ENCODE measurements at places on chromosomes 2 and 18.

DNA sequence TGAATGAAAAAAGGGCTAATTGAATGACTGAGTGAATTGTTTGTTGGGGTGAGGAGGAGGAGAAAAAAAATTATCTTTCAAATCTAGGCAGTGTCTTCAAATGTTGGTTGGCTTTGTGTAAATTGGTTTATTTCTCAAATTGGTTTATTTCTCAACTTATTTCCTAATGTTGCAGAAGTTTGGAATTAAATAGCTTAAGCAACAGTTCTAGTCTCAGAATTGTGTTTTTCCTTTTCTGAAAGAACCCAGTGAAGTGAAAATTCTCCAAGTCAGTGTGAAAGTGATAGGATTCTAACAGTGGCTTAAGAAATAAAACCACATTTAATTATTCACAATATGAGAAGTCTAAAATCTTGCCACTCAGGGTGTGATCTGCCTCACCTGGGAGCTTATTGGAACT lies 54.6 kb upstream of the LYPD6B start:
- DNase-seq = no peak

DNA sequence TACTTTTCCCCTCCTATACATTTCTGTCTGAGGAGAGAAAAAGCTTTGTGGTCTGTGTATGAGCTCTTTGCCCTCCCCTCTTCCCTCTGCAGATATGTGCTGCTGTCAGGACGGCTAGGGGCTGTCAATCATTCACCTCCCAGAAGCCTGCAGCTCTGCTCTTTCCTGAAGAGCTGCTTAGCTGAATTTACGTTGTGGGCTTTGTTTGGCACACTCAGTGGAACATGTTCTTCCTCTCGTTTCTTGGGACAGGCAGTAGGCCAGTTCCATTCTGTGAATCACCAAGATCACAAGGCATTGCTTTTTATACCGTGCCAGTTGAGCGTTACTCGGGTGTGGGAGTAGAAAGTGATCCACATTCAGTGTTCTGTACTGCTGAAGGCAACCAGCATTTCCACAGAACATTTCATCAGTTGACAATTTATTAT lies 136.7 kb downstream of the LAMA3 start:
- no peak for DNase-seq

DNA sequence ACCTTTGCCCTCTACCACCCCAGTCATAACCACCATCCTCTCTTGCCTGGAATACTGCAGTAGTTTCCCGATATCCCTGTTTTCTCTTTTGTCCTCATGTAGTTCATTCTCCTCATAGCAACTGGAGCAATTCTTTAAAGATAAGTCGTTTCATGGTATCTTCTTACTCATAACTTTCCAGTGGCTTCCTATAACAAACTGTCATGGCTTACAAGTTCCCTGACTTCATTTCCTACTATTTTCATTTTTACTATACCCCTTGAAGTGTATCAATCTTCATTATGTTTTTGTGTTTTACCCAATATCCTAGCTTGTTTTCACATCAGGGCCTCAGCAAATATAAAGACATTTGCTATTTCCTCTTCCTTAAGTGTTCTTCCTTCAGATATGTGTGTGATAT lies 83.7 kb upstream of the PROKR1 start:
- no peak for DNase-seq

DNA sequence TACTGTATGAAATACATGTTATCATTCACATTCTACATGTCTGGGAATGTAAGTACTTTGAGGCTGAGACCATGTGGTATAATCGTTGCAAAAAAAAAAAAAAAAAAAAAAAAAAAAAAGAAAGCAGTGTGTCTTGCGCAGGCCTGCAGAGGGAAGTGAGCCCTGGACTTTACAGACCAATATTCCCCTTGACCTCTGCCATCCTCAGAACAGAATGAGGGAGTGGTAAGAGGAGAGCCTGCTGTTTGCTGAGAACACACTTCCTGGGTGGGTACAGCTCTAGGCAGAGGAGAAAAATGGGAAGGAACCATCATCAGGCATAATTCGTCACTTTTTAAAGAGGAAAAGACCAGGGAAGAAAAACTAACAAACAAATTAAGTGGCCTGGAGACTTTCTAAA lies 28.8 kb upstream of the TBC1D8 start:
- DNase-seq = no peak

DNA sequence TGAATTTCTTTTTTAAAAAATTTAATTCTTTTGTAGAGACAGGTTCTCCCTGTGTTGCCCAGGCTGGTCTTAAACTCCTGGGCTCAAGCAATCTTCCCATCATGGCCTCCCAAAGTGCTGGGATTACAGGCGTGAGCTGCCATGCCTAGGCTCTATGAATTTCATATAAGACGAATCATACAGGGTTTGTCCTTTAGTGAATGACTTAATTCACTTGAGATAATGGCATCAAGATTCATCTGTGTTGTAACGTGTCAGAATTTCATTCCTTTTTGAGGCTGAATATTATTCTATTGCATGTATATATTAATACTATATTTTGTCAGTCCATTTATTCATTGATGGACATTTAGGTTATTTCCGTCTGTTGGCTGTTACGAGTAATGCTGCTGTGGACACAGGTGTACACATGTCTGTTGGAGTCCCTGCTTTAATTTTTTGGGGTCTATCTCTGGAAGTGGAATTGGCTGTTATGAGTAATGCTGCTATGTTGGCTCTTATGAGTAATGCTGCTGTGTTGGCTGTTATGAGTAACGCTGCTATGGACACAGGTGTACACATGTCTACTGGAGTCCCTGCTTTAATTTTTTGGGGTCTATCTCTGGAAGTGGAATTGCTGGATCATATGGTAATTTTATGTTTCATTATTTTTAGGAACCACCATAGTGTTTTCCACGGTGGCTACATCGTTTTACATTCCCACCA lies 210.6 kb downstream of the CAMKMT start:
- DNase-seq = no peak

GRCh38 chr2:28276076-28276618 lies 116.5 kb upstream of the FOSL2 start:
- DNase-seq = no peak

- DNase-seq = no peak
These were observed 118.2 kb upstream of the ZNF516 start for GRCh38 chr18:76613053-76613754.

DNA sequence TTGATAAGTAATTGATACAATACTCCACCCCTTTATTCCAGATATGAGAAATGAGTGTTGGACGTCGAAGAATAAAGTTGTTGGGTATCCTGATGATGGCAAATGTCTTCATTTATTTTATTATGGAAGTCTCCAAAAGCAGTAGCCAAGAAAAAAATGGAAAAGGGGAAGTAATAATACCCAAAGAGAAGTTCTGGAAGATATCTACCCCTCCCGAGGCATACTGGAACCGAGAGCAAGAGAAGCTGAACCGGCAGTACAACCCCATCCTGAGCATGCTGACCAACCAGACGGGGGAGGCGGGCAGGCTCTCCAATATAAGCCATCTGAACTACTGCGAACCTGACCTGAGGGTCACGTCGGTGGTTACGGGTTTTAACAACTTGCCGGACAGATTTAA lies 26.3 kb downstream of the B3GNT2 start:
- DNase-seq = no peak

GRCh38 chr2:104654811-104655210 lies 199.1 kb upstream of the POU3F3 start:
- DNase-seq = no peak

DNA sequence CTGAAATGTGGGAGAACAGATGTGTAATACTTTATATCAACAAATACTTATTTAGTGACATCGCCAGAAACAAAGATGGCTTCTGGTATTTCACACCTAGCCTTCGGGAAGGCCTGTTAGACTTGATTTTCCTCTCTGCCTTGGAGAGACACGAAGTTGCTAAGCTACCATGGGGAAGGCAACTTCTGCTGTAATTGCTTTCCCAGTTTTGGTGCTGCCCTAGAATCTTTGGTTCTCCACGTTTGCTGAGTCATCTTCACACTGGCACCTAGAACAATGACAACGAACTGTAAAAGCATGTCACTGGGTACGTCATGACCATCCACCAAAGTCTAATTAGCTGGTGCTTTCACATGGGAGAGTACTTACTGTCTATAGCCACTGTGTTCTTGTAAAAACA lies 58.7 kb upstream of the ACTR3 start:
- no peak for DNase-seq

GRCh38 chr2:158734442-158734841 lies 60.7 kb upstream of the DAPL1 start:
- no peak for DNase-seq

GRCh38 chr2:222108497-222108896 lies 190.3 kb downstream of the PAX3 start:
- DNase-seq = no peak

DNA sequence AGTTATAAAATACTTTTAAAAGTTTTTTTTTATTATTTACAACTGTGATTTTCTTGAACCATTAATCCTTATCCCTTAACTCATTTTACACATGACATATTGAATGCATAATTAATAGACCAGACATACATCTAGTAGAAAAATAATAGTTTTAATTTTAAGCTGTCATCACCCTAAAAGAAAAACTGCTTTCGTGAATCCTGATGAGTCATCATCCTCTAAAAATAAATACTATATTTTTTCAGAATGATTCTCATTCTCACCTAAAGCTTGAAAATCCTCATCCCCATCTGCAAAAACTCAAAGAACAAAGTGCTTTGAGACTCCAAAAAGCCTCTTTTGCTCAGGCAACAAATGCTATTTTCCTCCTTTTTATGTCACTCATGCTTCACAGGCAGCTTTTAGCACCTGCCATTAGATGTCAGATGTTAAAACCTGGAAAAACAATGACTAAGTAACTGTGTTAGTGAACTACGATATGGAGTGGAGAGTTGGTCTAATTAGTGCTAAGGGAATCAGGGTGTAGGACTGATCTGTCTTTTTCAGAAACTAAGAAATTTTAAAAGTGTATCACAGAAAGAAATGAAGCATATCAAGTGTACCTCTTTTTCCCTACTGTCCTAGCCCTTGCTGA lies 297.6 kb downstream of the TMX3 start:
- no peak for DNase-seq

- no peak for DNase-seq
These were observed 186.7 kb downstream of the KLHL29 start for GRCh38 chr2:23571527-23572282.

GRCh38 chr2:181461056-181461997 lies 4.1 kb downstream of the ITGA4 start:
- no peak for DNase-seq

- no peak for DNase-seq
These were observed 51.7 kb downstream of the KCNIP3 start for GRCh38 chr2:95348609-95349567.

- no peak for DNase-seq
These were observed 44.0 kb upstream of the XPO1 start for GRCh38 chr2:61582165-61582564.

DNA sequence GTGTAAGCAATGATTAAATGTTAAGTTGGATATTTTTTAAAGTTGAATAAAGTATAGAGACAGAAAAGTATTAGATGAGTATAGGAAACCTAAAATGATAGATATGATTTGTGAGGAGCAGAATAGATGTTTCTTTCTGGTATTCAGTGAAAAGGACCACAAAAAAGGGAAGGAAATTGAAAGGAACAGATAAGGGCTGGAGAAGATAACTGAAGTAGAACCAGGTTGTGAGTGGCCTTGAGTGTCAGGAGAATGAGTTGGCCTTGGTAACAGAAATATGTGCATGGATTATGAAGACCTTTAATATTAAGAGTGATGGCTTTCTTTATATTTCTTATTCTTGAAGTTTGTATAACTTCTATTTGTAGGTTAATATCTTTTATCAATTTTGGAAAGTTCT lies 543.5 kb downstream of the METTL4 start:
- no peak for DNase-seq

- DNase-seq = no peak
These were observed 20.7 kb downstream of the TMEM178A start for GRCh38 chr2:39686456-39686855.

- DNase-seq = no peak
These were observed 354.7 kb downstream of the CLIP4 start for GRCh38 chr2:29469961-29470360.

DNA sequence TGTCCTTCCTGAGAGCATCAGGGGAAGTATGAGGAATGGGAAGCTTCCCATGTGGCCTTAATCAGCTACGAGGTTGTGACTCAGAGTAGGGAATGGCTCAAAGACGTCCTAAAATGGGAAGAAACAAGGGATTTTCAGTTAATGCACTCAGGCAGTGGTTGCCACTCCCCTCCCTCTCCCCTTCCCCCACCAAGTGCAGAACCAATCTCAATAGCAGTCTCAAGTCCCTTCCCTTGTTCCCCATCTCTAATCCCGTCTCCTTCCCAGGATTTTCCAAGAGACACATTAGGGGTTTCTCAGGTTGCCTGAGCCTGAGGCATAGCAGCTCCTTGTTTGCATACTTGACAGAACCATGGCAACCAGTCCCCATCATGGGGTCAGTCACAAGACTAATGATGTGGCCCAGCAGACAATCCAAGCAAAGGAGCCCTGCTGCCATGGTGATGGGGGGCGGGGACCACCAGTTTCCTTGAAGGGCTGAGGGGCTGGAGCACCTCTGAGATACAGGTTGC lies 18.2 kb upstream of the RESP18 start:
- no peak for DNase-seq

DNA sequence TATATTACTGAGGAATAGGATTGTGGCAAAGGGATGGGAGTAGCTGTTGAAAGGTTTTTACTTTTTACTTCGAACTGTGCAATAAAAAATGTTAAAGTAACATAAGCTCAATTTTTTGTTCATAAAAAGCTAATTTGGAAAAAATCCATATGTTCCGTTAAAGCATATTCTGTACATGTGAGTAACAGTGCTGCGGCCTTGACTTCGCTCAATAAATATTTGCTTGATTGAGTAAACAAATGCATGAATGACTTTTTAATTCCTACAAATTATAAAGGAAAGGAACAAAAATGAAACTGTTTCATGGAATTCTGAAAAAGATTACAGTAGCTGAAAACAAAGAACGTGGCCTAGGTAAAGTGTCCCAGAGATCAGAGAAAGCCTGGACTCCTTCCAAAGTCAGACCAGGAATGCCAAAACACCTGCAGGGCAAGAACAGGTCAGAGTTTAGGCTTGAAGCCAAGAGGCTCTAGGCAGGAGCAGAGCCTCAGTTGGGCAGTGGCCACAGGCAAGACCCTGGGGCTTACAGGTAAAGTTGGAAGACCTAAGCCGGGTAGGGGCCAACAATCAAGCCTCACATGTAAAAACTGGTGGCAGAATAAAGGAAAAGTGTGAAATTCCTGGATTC lies 44.3 kb upstream of the FIGN start:
- no peak for DNase-seq

DNA sequence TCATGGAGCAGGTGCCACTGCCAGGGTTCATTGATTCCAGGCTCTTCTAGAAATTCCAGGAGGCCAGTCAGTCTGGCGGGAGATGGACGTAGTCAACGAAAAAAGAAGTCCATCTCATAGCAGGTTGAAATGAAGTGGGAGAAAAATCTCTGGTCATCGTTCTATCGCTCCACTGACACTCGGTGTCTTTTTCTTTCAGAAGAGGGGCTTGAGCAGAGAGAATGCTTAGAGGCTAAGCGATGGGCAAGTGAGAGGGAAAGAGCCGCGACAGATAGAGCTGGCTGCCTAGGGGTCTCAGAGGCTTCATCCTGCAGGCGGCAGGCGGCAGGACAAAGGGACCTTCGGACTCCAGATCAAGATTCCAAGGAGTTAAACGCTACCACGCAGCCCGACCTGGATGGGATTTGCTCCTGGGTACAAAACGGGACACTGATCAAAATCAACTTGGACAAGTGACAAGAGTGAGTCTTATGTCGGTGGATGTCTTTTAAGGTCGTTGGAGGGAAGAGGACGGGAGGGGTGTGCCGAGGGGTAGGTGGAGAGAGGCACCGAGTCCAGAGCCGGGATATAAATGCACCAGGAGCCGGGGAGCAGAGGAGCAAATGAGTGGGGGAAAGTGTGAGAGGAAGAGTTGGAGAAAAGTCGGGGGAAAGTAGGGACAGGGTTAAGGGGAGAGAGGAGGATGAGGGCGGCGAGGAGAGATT lies 677 bp upstream of the TMEM178A start:
- no peak for DNase-seq

- DNase-seq = no peak
These were observed 25.7 kb downstream of the MSH6 start for GRCh38 chr2:47808614-47809013.

Data from NCI-H446 treated with DMSO at 0.1 percent for 48 hours (cell line).